ENCODE measurements at places on chromosomes 2 and 18.

DNA sequence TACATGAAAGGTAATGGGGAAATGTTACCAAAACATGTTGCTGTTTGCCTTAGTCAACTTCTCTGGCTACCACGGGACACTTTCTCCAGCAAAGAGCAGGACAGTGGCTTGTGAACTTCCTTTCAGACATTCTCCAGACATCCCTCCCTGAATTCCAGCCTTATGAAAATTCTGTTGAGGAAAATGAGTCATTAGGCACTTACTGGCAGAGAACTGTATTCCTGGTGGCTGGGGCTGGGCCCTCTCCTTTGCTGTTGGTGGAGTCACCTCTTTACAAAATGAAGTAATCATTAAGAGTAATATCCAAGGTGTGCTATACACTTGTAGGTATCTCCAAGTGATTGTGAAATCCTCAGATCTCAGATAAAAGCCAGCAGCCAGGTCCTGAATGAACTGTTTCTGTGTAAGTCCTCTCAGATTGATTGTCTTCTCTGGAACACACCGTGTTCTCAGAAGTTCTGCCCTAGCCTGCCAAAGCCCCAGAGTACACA lies 1.3 kb upstream of the FAP start:
- no peak for DNase-seq

DNA sequence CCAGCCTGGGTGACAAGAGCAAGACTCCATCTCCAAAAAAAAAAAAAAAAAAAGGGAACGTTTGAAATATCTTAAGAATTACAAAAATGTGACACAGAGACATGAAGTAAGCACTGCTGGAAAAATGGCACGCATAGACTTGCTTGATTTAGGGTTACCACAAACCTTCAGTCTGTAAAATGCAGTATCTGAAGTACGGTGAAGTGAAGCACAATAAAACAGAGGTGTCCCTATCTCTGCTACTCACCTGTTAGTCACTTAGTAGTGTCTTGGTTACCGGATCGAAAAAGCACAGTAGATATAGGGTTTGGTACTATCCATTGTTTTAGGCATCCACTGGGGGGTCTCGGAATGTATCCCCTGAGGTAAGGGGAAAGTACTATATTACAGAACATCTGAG lies 11.6 kb upstream of the GREB1L start:
- DNase-seq, result no peak

- no peak for DNase-seq
Observed at GRCh38 chr2:43537137-43537536, 58.7 kb downstream of the THADA start.

DNA sequence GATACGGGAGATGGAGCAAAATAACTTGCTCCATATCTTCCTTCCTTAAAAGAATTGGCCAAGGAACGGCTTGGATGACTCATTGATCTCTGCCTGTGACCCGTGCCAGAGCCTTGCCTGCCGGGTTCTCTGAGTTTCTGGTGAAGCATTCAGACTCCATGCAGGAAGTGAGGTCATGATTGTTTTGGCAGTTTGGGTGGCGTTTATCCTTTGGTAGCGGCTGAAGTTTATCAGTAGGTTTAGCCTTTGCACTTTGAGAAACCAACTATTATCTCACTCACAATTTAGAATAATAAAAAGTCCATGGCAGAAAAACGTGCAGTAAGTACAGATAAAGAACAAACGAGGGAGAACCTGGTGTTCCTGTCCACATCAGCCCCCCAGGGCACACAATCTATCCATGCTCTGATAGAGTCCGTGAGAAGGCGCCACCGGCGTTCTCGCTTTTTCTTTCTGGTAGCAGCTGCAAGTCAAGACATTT lies 15.0 kb upstream of the CTAGE1 start:
- no peak for DNase-seq

- DNase-seq, result no peak
Observed at GRCh38 chr2:74902281-74902860, 56.1 kb upstream of the POLE4 start.

- DNase-seq, result no peak
Observed at GRCh38 chr18:46461993-46462392, 195.0 kb downstream of the LOXHD1 start.

- DNase-seq, result no peak
Observed at GRCh38 chr2:46230115-46230571, 67.1 kb upstream of the EPAS1 start.

DNA sequence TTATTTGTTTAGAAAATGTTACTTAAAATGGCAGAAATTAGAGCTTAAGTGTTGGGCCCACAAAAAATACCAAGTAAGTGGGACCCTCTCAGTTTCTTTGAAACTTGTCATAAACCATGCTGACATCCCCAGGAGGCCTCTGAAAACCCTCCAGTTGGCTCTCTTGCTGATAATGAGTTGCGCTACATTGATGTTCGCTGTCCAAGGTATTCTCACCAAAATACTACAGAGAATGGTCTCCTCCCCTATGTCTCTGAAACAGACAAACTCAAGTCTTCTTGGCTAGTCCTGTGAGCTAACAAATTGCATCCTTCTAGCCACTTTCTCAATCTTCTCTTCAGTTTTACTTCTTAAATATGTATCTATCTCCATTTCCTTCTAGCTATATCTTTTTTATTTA lies 669.4 kb downstream of the IRS1 start:
- no peak for DNase-seq

DNA sequence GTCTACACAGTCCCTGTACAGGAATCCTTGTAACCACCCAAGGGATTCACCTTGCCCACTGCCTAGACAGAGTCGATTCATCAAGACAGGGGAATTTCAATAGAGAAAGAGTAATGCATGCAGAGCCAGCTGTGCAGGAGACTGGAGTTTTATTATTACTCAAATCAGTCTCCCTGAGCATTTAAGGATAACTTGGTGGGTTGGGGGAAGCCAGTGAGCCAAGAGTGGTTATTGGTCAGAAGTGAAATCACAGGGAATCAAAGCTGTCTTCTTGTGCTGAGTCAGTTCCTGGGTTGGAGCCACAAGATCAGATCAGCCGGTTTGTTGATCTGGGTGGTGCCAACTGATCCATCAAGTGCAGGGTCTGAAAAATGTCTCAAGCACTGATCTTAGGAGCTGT lies 17.8 kb upstream of the FAM98A start:
- no peak for DNase-seq

DNA sequence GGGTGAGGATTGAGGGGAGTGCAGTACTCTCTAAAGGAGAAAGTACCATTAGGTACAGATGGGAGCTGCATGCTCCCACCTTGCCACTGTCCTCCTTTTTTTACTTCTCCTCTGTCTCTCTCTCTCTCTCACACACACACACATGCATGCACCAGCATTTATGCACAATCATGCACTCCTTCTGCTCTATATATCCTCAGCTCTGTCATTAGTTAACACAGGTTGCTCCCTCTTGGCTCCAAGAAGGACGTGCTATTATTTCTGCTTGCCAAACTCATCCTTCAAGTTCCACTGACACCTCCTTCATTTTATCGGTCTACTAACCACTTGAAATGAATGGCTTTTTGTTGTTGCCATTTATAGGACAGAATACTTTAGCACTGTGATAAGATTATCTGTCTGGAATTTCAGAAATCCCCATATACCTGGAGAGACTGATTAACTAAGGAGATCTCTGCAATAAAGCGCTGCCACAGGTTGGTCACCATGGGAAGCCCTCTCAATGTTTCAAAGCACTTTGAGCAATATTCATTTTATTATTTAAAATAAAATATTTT lies 178.5 kb upstream of the TRIB2 start:
- no peak for DNase-seq

GRCh38 chr2:66237803-66238379 lies 197.0 kb upstream of the MEIS1 start:
- no peak for DNase-seq

GRCh38 chr2:216960671-216961268 lies 100.9 kb upstream of the TNP1 start:
- no peak for DNase-seq

DNA sequence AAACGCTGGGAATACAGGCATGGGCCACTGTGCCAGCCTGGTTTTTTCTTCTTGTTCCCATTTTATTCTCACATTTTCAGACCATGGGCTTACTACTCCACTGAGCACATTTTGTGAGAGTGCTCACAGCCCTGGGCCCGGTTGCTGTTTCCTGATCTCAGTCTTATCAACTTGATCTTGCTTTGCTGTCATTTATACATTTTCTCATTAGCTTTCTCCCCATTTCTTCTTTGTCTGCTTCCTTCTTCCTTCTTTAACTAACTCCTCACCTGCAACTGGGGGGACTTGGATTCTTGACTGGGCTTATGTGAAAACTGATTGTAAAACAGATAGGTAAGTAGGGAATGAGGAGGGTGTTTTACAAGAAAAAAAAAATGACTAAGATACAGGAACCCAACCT lies 117.3 kb downstream of the PLB1 start:
- DNase-seq, result no peak

DNA sequence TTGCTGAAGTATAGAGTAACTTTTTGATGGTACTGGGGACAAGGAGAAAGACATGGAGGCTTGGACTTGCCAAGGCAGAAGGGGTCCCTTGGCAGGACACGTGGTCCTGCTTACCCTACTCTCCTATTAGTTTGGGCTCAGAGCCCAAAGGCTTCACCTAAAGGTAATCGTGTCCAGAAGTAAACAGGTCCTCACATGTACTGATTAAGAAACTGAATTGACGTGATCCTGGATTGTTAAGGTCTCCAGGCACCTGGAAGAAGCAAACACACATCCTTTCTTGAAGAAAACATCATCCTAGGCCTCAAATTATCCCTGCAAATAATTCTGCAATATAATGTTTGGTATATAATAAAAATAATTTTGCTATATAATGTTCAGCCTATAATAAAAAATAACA lies 50.0 kb downstream of the DTNB start:
- no peak for DNase-seq

DNA sequence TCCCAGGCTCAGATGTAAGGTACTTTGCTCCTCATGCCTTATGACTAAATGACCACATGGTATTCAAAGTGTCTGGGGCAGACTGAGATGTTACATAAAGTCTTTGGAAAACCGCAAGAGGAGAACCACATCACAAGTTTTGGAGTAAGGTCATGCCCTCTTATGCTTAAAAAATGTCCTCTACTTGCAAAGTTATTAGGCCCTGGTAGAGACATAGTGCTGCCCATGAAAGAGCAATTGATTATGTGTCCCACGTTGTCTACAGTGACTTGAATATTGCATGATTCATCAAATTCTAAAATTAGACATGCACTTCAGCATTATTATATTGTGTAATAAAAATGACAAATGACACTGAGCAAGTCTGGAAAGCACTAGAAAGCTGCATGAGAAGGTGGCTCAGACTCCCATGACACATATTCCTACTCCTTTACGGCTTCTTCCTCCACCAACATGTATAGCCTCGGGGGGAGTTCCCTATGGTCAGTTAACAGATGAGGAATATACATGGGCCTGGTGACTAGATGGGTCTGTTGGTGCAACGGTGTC lies 602.6 kb upstream of the VRK2 start:
- no peak for DNase-seq

- no peak for DNase-seq
Observed at GRCh38 chr2:170943041-170943440, 14.0 kb downstream of the GORASP2 start.

DNA sequence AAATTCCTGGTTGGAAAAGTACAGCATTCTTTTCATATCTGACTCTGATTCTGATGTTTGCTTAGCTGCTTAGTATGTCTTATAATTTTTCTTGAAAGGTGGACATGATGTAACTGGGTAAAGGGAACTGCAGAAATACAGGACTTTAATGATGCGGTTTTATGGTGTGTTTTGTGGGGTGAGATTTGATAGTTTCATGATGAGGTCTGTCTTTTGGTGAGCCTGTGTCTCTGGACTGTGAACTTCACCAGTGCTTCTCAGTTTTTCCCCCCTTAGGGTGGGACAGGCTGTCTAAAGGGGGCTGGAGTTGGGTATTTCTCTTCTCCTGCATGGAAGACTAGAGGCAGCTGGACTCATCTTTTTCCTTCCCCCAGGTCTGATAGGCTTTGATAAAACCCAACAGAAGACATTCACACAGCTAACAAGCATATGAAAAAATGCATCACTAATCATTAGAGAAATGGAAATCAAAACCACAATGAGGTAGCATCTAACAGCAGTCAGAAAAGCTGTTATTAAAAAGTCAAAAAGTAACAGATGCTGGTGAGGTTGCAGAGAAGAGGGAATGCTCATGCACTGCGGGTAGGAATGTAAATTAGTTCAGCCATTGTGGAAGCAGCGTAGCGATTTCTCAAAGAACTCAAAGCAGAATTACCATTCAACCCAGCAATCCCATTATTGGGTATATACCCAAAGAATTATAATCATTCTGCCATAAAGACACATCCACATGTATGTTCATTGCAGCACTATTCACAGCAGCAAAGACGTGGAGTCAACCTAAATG lies 77.6 kb downstream of the EPC2 start:
- no peak for DNase-seq

GRCh38 chr18:13539050-13539449 lies 187.3 kb downstream of the FAM210A start:
- DNase-seq, result no peak

GRCh38 chr2:190477661-190478454 lies 56.7 kb downstream of the NEMP2 start:
- DNase-seq, result no peak

GRCh38 chr2:109398366-109399015 lies 215.3 kb downstream of the SEPTIN10 start:
- DNase-seq, result no peak

GRCh38 chr2:193566886-193567285 lies 1372.2 kb upstream of the TMEFF2 start:
- no peak for DNase-seq

GRCh38 chr18:44693030-44693784 lies 12.5 kb downstream of the SETBP1 start:
- DNase-seq, result no peak

DNA sequence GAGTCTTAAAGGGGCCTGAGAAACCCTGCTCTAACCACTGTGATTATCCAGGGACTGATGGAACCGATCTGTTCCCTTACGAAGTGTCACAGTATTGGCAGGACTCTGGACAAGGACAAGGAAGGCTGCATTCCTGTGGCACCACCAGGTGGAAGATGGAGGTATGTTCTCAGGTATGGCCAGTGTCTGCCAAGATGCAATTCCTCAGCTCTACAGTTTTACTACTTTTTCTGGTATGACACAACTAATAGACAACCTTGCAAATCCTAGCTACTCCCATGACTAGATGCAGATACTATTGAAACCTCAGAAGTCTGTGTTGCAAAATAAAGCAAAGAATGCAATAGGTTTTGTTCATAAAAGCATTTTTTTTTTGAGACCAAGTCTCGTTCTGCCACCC lies 14.6 kb downstream of the RAB31 start:
- no peak for DNase-seq

DNA sequence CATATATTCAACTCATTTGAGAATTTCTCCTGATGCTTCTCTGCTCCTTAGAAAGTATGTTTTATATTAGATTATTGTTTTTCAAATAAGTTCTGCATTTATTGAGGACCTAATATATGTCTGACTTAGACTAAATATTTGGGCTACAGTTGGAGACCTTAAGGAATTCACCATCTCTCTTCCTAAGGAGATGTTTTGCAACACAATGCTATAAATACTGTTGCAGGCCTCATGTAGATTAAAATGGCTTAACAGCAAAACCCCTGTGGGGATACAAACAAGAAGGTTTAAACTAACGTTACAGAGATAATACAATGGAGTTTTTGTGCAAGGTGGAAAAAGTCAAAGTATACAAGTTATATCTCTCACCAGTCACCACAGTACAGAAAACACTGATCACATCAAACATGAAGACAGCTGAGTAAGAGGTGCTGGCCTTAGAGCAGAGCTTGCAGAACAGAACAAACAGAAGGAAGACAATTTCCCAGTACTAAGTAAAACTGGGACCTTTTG lies 20.1 kb upstream of the BMPR2 start:
- no peak for DNase-seq

Measured in activated effector memory CD4-positive, alpha-beta T cell treated with Interleukin-2 at 50 U/mL for 16 hours (primary cell).